ENCODE measurements at places on chromosomes 1 and 21.

GRCh38 chr1:184028854-184029623 lies 8.5 kb downstream of the COLGALT2 start:
- DNase-seq = no peak

- DNase-seq = no peak
Observed at GRCh38 chr1:228082918-228083870, 686 bp downstream of the ARF1 start.

- no peak for DNase-seq
Observed at GRCh38 chr1:234927312-234927970, 201.2 kb downstream of the TOMM20 start.

- DNase-seq = no peak
Observed at GRCh38 chr1:160451119-160451858, 50.9 kb downstream of the VANGL2 start.

DNA sequence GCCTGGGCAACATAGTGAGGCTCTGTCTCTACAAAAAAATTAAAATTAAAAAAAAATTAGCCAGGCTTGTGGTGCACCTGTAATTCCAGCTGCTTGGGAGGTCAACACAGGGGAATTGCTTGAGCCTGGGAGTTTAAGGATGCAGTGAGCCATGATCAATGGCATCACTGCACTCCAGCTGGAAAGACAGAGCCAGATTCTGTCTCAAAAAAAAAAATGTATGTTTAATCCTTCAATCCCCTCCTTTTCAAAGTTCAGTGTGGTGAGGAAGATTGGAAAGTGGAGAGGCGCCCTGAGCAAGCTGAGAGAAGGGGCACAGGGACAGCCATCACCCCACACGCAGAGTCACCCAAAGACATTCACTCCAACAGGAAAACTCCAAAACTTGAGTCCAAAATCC lies 97.7 kb upstream of the BACE2 start:
- no peak for DNase-seq

DNA sequence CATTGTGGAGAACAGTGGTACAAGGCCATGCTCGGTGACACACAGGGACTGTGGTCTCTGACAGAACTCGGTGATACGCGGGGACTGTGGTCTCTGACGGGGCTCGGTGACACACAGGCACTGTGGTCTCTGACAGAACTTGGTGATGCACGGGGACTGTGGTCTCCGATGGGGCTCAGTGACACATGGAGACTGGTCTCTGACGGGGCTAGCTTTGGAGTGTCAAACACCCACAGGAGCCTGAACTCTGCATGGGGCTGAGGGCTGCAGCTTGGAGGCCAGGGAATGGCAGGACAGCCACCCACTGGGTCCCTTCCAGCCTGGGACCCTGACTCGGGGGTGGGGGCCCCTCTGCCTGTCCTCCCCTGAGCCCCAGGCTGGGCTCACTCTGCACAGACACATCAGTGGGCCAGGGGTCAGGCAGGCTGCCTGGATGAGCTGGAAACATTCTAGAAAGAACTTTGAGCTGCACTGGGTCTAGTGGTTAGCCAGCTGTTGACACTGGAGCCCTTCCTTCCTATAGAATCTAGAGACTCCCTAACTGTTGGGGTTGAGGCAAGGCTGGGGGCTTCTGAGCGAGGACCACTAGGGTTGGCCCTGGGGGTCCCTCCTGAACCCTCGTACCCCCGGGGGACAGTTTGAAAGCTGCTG lies 49.8 kb downstream of the DISP3 start:
- no peak for DNase-seq

GRCh38 chr1:185742403-185742802 lies 8.2 kb downstream of the HMCN1 start:
- no peak for DNase-seq

- DNase-seq = no peak
Observed at GRCh38 chr1:6456800-6457466, 9.0 kb downstream of the TNFRSF25 start.

GRCh38 chr1:115925467-115925866 lies 50.8 kb upstream of the SLC22A15 start:
- DNase-seq = no peak

DNA sequence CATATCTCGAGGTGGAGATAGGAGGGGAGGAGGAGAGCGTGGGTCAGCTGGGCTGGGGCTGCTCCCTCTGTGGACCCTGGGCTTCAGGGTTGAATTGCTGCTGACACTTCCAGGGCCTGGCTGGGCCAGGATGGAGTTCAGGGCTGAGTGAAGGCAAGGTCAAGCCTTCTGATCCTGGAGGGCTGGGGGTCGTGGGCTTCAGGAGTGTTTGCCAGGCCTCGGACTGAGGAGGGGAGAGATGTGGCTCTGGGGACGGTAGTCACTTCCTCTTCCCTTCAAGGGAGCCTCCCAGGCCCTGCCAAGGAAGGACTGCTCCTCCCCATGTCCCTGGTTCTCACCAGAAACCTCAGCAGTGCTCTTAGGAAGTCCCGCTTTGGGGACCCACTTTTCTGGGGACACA lies 12.1 kb upstream of the FAM131C start:
- no peak for DNase-seq

DNA sequence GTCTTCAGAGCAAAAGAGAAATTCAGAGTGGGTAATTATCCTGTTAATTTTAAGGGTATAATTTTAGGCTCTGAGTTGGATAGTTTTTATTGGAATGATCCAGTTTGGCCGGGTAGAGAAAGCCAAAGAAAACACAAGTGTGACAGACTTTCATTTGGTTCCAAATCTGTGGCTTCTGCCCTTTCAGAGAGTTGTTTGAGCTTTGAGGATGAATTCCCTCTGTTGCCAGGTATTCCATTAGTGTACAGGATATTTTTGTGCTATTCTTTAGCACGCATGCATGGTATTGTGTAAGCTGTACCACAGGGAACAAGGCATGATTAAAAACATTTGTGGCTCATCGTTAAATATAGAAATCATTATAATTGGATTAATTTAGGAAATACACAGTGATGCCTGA lies 384.4 kb downstream of the ADGRL2 start:
- no peak for DNase-seq

GRCh38 chr1:59645893-59646292 lies 168.9 kb upstream of the HOOK1 start:
- DNase-seq = no peak

DNA sequence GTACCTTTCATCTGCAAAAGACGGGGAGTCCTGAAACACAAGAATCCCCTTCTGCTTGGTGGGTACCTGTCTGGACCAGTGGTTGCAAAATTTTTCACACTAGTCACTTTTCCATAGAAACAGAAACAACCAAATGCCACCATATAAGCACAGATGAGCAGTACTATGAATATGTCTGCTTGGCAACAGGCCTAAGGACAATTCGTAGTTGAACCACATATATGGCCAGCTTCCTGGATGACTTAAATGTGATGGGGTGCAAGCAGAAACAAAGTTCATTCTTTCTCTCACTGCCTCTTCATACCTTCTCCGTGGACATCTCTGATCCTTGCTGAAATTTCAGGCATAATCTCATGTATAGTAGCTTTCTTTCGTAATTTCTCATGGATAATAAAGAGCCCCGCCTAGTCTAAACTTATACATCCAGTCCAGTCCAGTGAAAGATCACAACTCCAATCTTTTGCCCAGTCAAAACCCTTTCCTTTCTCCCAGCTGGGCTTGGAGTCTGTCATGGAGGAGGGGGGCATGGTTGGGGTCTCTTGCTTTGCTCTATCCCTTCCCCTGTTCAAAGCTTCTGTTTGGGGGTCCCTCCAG lies 7.0 kb downstream of the FCAMR start:
- no peak for DNase-seq

DNA sequence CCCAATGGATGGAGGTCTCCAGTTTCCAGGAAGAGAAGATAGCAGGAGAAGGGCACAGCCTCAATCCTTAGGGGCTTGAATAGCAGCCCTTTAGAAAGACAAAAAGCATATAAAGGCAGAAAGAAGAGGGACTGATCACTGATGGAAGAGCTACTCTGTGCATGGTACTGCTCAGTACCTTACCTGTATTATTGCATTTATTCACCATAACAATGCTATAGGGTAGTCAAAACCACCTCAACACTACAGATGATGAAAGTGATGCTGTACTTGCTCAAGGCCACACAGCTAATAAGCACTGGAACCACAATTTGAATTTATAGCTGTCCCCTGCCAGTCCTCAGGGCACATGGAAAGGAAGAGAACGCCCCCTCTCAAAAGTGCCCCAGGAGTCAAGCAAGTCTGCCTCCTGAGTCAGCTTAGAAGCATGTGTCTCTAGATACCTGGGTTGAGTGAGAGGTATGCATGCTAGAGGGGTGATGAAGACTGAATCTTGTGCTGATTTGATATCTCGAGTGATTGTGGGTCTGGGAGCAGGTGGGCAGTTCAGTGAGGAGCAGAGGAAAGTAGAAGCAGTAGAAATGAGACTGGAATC lies 13.6 kb downstream of the DDAH1 start:
- DNase-seq = no peak

GRCh38 chr21:40853956-40854688 lies 7.2 kb upstream of the DSCAM start:
- DNase-seq = no peak

- no peak for DNase-seq
Observed at GRCh38 chr1:169465281-169465680, 20.5 kb downstream of the SLC19A2 start.

- DNase-seq = no peak
Observed at GRCh38 chr1:157566484-157567300, 14.4 kb upstream of the FCRL5 start.

DNA sequence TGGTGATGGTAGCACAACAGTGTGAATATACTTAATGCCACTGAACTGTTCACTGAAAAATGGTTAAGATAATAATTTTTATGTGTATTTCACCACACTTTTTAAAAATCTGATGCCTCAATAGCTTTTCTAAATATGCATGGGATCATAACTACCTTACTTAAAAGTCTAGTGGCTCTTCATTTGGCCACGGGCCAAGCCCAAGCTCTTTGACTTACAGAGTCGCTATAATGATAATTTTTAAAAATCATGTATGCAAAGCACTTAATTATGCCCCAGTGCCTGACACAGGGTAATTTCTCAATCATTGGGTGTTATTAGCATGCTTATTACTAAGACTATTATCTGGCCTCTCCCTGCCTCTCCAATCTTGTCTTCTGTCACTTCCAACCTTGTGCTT lies 7.6 kb upstream of the CNN3 start:
- DNase-seq = no peak

DNA sequence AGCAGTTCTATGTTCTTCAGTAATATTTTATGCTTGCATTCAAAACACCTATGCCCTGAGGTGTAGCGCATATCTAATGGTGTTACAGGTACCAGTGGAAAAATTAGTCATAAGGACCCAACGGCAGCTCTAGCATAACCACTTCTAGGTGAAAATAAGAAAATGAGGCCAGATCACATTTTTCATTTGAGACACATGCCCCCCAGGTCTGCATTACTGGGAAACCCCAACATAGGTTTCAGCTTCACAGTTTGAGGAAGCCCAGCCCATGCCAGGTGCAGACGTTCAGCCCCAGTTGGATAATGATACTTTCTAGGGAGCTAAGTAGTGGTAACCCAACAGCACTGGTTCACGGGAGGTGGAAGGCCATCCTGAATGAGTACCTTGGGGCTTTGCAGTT lies 129.8 kb downstream of the CNIH3 start:
- no peak for DNase-seq

GRCh38 chr21:31173881-31174555 lies 135.7 kb upstream of the KRTAP19-8 start:
- DNase-seq = no peak

GRCh38 chr1:211548321-211549091 lies 30.5 kb downstream of the SLC30A1 start:
- no peak for DNase-seq

- no peak for DNase-seq
Observed at GRCh38 chr1:206101351-206102045, 15.7 kb downstream of the AVPR1B start.

GRCh38 chr1:186155594-186155993 lies 219.5 kb downstream of the TPR start:
- DNase-seq = no peak

- no peak for DNase-seq
Observed at GRCh38 chr1:15605398-15606383, 11.6 kb upstream of the DDI2 start.

- DNase-seq = no peak
Observed at GRCh38 chr1:155078469-155079209, at the start of gene EFNA3. Gene EFNA3, plus strand, starts transcription at chr1:155078837. Its CDS starts 105 bp downstream, at chr1:155078942.

- no peak for DNase-seq
Observed at GRCh38 chr1:32546611-32547010, 7.4 kb downstream of the ZBTB8A start.

DNA sequence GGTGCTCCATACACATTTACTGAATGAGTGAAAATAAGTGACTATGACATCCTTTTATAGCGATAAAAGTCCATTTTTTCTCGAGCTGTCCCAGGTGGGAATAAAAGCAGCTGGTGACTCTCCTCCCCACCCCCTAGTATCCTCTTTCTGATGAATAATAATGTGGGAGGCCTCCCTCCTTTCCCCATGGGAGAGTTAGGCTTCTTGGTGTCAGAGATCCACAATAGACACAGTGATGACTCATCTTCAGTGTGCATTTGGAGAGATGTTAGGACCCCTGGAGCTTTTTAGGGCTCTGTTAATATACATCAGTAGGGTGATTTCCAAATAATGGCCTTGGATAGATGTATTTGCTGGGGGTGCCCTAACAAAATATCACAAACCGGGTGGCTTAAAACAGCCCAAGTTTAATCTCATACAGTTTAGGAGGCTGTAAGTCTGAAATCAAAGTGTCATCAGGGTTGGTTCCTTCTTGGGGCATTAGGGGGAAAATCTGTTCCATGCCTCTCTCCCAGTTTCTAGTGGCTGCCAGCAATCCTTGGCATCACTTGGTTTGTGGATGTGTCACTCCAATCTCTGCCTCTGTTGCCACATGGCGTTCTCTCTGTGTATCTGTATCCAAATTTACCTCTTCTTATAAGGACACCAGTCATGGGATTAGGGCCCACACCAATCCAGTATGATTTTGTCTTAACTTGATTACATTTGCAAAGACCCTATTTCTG lies 4.4 kb upstream of the PHC2 start:
- no peak for DNase-seq

GRCh38 chr1:207818971-207819451 lies 67.2 kb downstream of the CD46 start:
- no peak for DNase-seq

DNA sequence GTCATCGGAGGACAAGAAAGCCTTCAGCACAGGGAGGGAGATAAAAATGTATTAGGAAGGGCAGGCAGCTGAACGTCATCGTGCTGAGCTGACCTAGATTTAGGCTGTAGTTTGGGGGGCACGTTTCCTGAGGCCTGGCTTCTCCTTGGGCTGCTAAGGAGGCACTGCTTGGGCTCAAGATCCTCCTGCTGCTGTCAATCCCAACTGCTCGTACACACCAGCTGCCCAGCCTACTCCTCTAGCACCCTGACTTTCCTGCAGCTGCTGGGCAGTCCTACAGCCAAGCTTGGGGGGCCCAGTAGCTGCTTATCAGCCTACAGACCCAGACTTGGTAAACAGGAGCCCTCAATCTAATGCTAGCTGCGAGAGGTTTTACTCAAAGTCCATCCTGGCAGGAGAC lies 6.2 kb downstream of the TMEM35B start:
- DNase-seq = no peak

- DNase-seq = no peak
Observed at GRCh38 chr1:7278045-7278444, 492.8 kb downstream of the CAMTA1 start.

GRCh38 chr1:18921516-18922251 lies 19.3 kb upstream of the ALDH4A1 start:
- no peak for DNase-seq

GRCh38 chr1:31593770-31594632 lies 17.7 kb downstream of the TINAGL1 start:
- DNase-seq = peak; percentile 41

All from stimulated activated CD8-positive, alpha-beta memory T cell treated with anti-CD3 and anti-CD28 coated beads, Interleukin-15, amount 100 ng/mL, for 1 hour (primary cell).